ENCODE measurements at places on chromosomes 6 and 20. TPM values are rescaled to one million over a fixed set of nuclear protein-coding genes. Genes with fewer than 3 reads are reported as not detected.

Gene F13A1
- 0.26 TPM for total RNA-seq

Gene CST5
- not detected for total RNA-seq

Gene PDE7B
- 0.03 TPM for total RNA-seq

Gene PACSIN1
- total RNA-seq: 0.18 TPM

Gene TAGAP
- total RNA-seq: 0.13 TPM

Gene GJA1
- 3.8 TPM for total RNA-seq

Gene PSORS1C2
- total RNA-seq: not detected

Gene CDSN
- not detected for total RNA-seq

Gene OGFRL1
- 17.2 TPM for total RNA-seq

Gene SAMD3
- not detected for total RNA-seq

Measured in Panc1 (cell line).